ENCODE measurements at places on chromosomes 11 and 22.

GRCh38 chr22:17969701-17970113, 54.7 kb downstream of the MICAL3 start:
- DNase-seq = peak; percentile 68

- peak; percentile 71 for DNase-seq
Measured at GRCh38 chr11:113189909-113190667, 124.3 kb upstream of the TTC12 start.

GRCh38 chr11:77084581-77085191, 17.9 kb downstream of the CAPN5 start:
- no peak for DNase-seq

DNA sequence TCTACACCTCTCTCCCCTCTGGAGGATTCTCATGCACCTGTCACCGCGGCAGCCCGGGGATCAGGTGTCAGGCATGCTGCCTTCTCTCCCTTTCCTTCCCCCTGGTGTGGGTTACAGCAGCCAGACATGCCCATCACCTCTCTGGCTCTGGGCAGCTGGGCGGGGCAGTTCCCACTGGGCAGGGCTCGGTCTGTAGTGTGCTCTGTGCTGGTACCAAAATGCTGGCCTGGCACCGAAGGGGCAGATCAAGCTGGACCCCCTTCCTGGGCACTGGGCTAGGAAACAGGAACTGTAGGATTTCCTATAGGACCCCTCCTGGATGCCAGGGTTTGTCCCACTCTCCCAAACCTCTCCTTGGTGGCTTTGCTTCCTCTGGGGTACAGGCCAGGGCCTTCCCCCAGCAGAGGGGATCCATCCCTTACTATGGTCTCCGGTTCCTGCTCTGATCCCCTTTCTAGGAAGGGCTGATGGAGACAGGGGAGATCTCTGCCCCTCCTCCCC, 821 bp downstream of the GAL3ST1 start:
- DNase-seq = peak; percentile 65

GRCh38 chr11:130160498-130161155, 1.0 kb downstream of the ST14 start:
- no peak for DNase-seq

Data from muscle of leg (tissue), 16 donors.